Stimulated activated CD8-positive, alpha-beta memory T cell treated with anti-CD3 and anti-CD28 coated beads, Interleukin-15, amount 100 ng/mL, for 1 hour (primary cell): ENCODE measurements at places on chromosomes 7 and 10.

GRCh38 chr7:11447106-11447505, 384.9 kb downstream of the THSD7A start:
- no peak for DNase-seq

DNA sequence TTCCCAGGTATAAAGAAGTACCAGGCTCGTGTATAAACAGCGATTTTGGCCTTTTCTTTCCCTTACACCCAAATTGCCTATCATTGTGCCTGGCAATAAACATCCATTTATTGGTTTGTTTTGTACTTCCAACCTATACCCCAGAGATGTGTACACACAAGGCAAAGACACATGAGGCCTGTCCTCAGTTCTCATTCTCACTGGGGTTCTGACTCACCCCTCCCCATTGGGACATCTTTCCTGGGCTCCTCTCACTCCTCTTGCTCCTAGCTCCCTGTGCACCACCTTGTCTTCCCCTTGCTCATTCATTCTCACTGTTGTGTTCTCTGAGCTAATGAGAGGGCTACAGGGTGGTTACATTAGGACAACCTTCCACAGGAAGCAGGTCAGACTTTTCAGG, 240.7 kb downstream of the ANK3 start:
- no peak for DNase-seq

DNA sequence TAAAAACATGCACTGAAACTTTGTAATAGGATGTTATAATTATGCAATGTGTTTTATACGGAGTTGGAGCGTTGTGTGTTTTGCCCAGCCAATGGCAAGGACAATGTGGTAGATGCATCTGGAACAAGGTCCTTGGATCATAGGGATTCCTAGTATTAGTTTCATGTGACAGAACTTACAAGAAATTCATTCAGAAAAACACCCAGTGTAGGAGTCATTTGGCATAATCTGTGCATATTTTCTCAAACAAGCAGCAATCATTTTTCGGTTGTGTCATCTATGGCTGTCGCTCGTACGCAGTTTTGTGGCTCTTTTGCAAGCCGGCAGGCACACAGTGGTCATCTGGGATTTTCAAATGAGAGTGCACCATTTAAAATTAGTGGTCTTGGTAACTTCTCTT, 19.8 kb downstream of the CREB5 start:
- DNase-seq, result no peak

- no peak for DNase-seq
Measured at GRCh38 chr7:48085942-48086341, 3.1 kb upstream of the UPP1 start.

GRCh38 chr7:120874722-120875121, 16.8 kb upstream of the TSPAN12 start:
- no peak for DNase-seq

GRCh38 chr10:3874990-3875841, 90.2 kb upstream of the KLF6 start:
- DNase-seq, result no peak

- no peak for DNase-seq
Measured at GRCh38 chr10:129658376-129659072, 191.5 kb downstream of the MGMT start.

DNA sequence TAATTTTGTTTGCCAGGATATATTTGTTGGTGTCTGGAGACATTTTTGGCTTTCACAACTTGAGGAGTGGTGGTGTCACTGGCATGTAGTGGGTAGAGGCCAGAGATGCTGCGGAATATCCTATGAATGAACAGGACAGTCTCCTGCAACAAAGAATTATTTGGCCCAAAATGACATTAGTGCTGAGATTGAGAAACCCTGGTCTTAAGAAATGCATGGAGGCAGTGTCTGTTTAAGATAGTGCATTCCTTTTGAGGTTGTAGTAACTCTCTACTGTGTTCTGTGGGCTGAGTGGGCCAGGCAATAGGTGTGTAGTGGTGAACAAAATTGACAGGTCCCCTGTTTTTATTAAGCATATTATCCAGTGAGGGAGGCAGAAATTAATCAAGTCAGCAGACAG, 165.5 kb downstream of the CDK14 start:
- DNase-seq, result no peak

- no peak for DNase-seq
Measured at GRCh38 chr10:98308669-98309365, 40.8 kb upstream of the LOXL4 start.

- DNase-seq, result no peak
Measured at GRCh38 chr10:34739915-34740314, 75.2 kb downstream of the PARD3 start.

GRCh38 chr10:72009425-72010081, 45.4 kb downstream of the CHST3 start:
- no peak for DNase-seq

DNA sequence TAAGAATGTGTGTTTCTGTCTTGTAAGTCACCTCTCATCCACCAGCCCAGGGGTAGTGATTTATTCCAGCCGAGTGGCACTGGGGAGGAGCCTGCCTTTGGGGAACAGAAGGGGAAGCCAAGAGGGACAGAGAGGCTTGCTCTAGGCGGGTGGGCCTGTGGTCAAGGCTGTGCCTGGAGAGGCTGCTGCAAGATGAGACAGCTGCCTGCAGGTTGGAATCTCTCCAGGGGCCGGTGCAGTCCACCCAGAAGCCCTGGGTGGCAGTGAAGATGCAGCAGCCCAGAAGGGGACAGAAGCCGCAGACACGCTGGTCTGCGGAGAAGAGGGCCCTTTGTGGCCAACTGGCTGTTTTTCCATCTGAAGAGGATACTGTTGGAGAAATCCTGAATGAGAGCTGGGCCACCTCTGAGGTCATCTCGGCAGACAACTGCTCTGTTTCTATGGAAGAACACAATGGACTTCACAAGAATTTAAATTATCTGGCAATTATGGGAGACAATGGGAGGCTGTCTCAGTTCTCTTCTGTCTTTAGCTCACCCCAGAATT, 175.7 kb downstream of the GFRA1 start:
- no peak for DNase-seq

GRCh38 chr7:133428326-133428725, 175.4 kb downstream of the EXOC4 start:
- no peak for DNase-seq

- DNase-seq, result no peak
Measured at GRCh38 chr7:108086962-108087361, 43.2 kb downstream of the LAMB4 start.

GRCh38 chr7:152512706-152513105, 76.9 kb upstream of the KMT2C start:
- no peak for DNase-seq

GRCh38 chr7:99918959-99919813, at the start of gene TRIM4:
TRIM4 (minus strand) TSS chr7:99919530; CDS start chr7:99919401, 129 bp downstream.
- DNase-seq, result peak; percentile 71

- DNase-seq, result no peak
Measured at GRCh38 chr10:124545351-124546054, 83.9 kb downstream of the LHPP start.

- DNase-seq, result no peak
Measured at GRCh38 chr10:21626457-21627161, 92.6 kb downstream of the MLLT10 start.

- DNase-seq, result no peak
Measured at GRCh38 chr10:13707156-13707881, 120.6 kb downstream of the PRPF18 start.

DNA sequence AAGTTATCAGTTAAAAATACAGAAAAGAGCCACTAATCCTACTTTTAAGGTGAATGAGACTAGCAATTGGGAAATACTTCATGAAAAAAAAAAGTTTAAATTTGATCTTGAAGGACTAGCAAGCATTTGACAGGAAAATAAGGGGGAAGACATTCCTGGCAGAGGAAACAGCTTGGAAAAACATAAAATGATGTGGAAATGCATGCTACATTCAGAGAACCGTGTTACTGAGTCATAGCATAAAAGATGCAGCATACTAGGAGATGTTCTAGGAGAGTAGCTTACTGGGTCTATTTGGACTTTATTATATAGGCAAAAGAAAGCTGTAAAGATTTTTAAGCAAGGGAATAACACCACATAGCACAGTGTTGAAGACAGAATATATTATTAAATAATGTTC, 108.6 kb upstream of the COL1A2 start:
- DNase-seq, result no peak

GRCh38 chr10:3773460-3774017, 11.5 kb downstream of the KLF6 start:
- no peak for DNase-seq

GRCh38 chr7:101363734-101364374, 1.2 kb downstream of the COL26A1 start:
- DNase-seq, result peak; percentile 35

GRCh38 chr7:135980012-135980551, 2.9 kb upstream of the MTPN start:
- no peak for DNase-seq

GRCh38 chr7:151541709-151542499, 22.2 kb upstream of the RHEB start:
- no peak for DNase-seq

GRCh38 chr10:104199567-104199966, 32.6 kb downstream of the CFAP43 start:
- no peak for DNase-seq

GRCh38 chr10:31871266-31872065, 57.2 kb downstream of the ARHGAP12 start:
- no peak for DNase-seq

DNA sequence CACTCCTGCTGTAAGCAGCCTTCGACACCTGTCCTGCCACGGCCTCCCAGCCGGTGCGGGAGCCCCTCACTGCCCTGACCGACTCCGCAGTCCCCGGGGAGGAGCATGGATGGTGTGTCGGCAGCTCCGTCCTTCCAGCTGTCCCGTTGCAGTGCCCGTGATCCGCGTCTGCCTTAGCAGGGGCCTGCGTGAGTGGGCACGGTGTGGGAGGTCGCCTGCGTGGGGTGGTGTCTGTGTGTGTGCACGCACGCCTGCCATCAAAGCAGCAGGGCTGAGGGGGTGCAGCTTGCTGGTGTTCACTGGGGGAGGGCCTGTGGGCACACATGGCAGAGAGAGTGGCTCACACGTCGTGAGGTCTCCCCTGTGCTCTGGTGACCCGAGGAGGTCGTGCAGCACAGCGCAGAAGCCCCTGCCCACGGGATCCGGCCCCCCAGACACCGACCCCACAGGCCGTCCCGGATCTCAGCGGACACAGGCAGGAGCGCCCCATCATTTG, 10.3 kb downstream of the MAFK start:
- DNase-seq, result no peak

DNA sequence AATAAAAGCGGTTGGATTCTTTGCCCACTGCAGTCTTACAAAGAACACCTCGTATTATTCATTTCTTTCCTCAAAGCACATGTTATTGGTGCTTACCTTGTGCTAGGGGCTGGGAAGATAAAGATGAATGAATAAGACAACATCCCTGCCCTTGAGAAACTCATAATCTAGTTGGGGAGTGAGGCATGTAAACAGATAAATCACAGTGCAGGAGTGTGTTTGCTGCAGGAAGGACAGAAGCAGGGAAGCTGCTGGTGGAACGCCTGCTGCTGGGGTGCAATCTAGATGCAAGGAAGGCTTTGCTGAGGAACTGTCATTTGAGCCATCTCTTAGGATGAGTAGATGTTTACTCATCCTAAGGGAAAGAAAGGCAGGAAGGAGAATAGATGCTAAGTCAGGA, 135.6 kb downstream of the TMEM178B start:
- DNase-seq, result no peak

GRCh38 chr10:6537770-6538169, 42.3 kb downstream of the PRKCQ start:
- DNase-seq, result no peak

GRCh38 chr10:114923551-114923950, 14.4 kb upstream of the TRUB1 start:
- DNase-seq, result no peak

- DNase-seq, result no peak
Measured at GRCh38 chr7:87858417-87859100, 17.6 kb downstream of the SLC25A40 start.

- no peak for DNase-seq
Measured at GRCh38 chr10:69996611-69997010, 56.0 kb upstream of the MACROH2A2 start.

GRCh38 chr10:77873536-77874380, 52.8 kb downstream of the DLG5 start:
- peak; percentile 2 for DNase-seq

- no peak for DNase-seq
Measured at GRCh38 chr7:7443806-7444350, 91.8 kb downstream of the COL28A1 start.

DNA sequence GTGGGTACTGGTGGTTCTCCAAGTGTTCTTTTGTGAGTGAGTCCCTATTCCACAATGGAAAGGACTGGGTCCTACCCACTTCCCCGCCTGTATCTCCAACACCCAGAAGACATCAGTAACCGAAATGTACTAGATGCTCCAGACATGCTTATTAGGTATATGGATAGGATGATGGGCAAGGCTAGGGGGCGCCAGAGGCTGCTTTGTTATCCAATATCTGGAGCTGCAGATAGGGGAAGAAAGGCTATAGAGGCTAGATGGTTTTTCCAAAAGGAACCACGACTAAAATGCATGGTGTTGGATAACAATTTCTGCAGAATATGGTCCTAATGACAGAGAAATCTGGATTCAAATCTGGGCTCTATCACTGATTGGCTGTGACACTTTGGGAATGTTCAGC, 56.2 kb upstream of the TM9SF3 start:
- no peak for DNase-seq

- DNase-seq, result no peak
Measured at GRCh38 chr10:117609095-117609795, 66.7 kb downstream of the EMX2 start.

DNA sequence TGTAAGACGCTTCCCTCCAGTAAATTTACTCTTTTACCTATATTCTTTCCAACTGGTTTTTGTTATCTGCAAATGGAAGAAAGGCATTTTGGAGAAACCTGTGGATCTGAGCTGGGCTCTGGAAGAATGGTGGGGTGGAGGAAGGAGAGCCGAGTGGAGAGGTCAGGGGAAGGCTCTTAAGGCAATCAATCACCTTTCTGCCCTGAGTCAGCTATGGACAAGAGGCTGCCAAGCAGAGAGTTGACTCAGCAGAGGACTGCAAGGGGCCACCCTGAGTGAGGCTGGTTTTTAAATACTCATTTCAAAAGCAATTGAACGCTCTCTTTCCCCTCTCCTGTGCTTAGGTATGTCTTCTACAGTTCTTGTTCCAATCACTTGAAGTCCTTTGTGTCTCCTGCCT, 81.8 kb downstream of the SPAG6 start:
- DNase-seq, result no peak

GRCh38 chr10:49328401-49329145, 29.6 kb downstream of the C10orf71 start:
- DNase-seq, result no peak

DNA sequence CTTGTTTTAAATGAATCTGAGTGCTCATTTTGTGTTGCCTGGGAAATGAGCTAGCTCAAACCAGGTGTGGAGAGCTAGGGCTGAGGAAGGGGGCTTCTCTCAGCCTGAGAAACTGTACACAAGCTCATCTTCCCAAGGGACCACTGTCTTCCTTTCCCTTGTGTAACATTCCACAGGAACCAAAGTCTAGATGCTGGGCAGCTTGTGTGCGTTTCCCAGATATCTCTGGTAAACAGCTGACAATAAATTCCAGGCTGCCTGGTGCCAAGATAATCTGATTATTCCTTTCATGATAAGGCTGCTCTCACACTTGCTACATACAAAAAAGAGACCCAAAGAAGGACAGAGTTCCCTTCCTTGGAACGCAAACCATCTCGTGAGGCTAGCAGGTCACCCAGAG, 33.1 kb upstream of the MKLN1 start:
- DNase-seq, result no peak

GRCh38 chr7:37187179-37187578, 261.5 kb downstream of the ELMO1 start:
- DNase-seq, result no peak
